GM12878 (cell line): ENCODE measurements at places on chromosomes 2 and 18. TPM values are rescaled to one million over a fixed set of nuclear protein-coding genes. Genes with fewer than 3 reads are reported as not detected.

- DNase-seq: no peak
These were observed 59.5 kb downstream of the TMEM131 start for GRCh38 chr2:97936199-97936598.

- DNase-seq: no peak
These were observed 180.4 kb downstream of the FAM210A start for GRCh38 chr18:13545955-13546354.

DNA sequence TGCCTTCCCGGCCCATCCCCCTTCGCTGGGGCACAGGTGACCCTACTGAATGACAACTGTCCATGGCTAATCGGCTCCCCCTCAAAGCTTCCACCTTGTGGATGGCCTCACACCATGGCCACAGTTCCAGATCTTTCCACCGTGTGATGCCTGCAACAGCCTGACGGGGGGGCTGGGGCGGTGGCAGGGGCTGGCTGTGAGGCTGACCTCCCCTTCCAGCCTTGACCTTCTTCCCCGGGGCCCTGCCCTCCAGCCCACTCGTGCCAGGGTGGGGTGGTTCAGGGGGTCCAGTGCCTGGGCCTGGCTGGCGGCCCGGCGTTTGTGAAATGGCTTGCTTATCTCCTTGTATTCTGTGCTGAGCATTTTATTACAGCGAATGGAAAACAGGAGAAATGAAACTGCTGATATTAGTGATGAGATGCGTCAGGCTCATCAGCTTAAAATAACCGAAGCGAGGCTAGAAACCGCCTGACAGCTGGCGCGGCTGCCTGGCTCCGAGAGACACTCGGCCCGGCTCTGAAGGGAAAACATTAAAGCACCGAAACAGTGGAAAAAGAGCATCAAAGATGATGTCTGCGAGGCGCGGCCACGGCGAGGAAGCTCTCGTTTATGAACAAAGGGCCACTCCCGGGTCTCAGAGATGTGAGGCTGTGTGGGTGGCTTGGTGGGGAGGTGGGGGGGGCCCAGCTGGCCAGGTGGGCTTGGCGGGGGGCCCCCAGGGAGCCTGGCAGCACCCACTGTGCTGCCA lies 916 bp upstream of the PDCD1 start:
- no peak for DNase-seq

Gene OXER1
- 6.6 and 7.6 TPM in 2 replicates for total RNA-seq

DNA sequence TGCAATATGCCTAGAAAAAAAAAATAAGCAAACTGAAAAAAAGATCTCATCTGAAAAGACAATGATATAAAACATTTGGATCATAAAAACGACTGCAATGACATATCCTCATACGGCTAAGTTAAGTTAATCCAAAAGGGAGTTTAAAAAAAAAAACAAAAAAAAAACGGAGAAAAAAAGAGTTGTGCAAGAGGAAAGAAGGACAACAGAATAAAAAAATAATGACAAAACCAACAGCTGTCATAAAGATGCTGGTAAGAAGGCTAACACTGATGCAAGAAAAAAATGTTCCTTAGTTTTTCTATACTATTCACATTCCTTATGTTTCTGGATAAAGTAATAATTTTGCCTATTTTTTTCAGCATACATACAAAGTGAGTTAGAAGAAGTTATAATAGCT lies 192.5 kb downstream of the SRBD1 start:
- no peak for DNase-seq

Gene SPATA3
- total RNA-seq: 0.19 TPM in 1 of 2 replicates, not detected in the other

- no peak for DNase-seq
These were observed 244.0 kb downstream of the PDE11A start for GRCh38 chr2:177828557-177828956.

Gene KCNJ3
- total RNA-seq: not detected in 2 replicates

- no peak for DNase-seq
These were observed 791 bp upstream of the CYRIA start for GRCh38 chr2:16666449-16666801.

Gene EDAR
- 0.05 TPM in 1 of 2 replicates, not detected in the other for total RNA-seq

- no peak for DNase-seq
These were observed 83.1 kb downstream of the FAM161A start for GRCh38 chr2:61770746-61771145.

Gene DAW1
- total RNA-seq: not detected in 2 replicates

Gene SKA1
- total RNA-seq: 24.0 and 25.6 TPM in 2 replicates

DNA sequence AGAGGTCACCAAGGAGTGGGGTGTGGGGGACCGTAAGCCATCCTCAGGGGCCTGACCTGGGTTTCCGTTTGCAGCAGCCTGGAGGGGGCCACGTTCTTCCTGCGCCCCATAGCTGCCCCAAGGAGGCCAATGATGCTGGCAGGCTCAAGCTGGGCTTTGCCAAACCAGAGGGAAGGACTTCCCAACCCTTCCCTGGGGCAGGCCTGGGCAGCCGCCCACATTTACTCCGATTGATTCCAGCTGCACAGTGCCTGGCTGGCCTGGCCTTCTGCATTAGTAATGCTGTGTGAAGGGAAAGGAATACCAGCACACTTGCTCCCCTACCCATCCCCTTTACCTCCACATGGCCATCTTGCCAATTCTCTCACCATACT lies 360.6 kb upstream of the SLC14A2 start:
- no peak for DNase-seq

GRCh38 chr2:11099122-11100065 lies 55.9 kb upstream of the SLC66A3 start:
- DNase-seq: no peak

- peak; percentile 78 for DNase-seq
These were observed 19.9 kb upstream of the BCL2L11 start for GRCh38 chr2:111100765-111101162.

- DNase-seq: no peak
These were observed 79.8 kb downstream of the MOGAT1 start for GRCh38 chr2:222751238-222751637.

- DNase-seq: no peak
These were observed 89.1 kb downstream of the AKAIN1 start for GRCh38 chr18:5107988-5108387.
